ENCODE measurements at places on chromosomes 1 and 21.

GRCh38 chr1:231340328-231341013, 2.4 kb downstream of the SPRTN start:
- no peak for DNase-seq

DNA sequence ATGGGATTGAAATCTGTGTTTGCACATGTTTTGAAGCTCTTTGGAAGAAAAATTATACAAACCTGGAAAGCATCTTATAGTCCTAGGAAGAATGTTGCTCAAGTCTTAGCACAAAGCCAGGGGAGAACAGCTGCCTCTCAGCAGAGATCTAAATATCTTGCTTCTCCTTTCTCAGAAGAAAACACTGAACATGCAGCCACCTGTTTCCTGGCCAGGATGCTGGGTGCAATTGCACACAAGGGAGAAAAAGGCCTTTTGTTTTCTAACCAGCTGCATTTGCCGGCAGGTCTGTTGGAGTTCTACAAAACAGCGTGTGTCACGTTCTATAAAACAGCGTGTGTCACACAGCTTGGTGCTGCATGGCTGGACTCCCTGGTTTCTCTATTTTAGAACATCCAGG, 259.6 kb upstream of the PLD5 start:
- no peak for DNase-seq

DNA sequence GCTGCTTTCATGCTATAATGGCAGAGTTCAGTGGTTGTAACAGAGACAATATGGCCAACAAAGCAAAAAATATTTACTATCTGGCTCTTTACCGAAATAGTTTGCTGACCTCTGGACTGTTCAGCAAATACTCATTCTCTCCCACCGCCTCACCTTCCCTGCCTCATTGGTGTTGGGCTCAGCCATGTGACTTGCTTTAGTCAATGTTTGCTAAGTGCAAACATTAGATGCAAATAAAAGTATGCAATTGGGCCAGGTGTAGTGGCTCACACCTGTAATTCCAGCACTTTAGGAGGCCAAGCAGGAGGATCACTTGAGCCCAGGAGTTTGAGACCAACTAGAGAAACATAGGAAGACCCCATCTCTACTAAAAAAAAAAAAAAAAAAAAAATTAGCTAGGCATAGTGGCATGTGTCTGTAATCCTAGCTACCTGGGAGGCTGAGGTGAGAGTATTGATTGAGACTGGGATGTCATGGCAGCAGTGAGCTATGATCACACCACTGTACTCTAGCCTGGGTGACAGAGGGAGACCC, 55.1 kb downstream of the RPL5 start:
- DNase-seq = no peak

GRCh38 chr1:204308023-204308628, 51.6 kb downstream of the PLEKHA6 start:
- no peak for DNase-seq

GRCh38 chr1:203682473-203683383, 56.1 kb downstream of the ATP2B4 start:
- no peak for DNase-seq

GRCh38 chr1:231951374-231951773, 324.8 kb downstream of the DISC1 start:
- no peak for DNase-seq

- DNase-seq = no peak
Observed at GRCh38 chr1:48462716-48463302, 9.2 kb downstream of the SPATA6 start.

- DNase-seq = no peak
Observed at GRCh38 chr21:39004634-39005501, 178.4 kb downstream of the PSMG1 start.

GRCh38 chr1:36008546-36009197, 75.2 kb upstream of the TEKT2 start:
- no peak for DNase-seq

DNA sequence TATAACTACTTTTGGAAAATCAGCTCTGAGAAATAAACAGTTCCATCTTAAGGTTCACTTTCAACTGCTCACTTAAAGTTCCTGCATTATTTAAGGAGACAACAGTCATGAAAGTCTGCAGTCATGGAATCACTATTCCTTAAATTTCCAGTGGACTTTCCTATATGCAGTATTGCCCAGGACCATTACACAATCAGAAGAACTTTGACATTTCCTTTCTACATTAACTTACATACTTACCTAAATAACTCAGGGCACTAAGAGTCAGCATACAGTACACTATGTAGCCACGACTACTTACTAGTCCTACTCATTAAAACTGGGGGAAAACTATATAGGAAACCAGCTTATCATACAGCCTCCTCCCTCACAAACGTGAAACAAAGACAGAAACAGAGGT, 220.1 kb downstream of the SLC45A1 start:
- no peak for DNase-seq

DNA sequence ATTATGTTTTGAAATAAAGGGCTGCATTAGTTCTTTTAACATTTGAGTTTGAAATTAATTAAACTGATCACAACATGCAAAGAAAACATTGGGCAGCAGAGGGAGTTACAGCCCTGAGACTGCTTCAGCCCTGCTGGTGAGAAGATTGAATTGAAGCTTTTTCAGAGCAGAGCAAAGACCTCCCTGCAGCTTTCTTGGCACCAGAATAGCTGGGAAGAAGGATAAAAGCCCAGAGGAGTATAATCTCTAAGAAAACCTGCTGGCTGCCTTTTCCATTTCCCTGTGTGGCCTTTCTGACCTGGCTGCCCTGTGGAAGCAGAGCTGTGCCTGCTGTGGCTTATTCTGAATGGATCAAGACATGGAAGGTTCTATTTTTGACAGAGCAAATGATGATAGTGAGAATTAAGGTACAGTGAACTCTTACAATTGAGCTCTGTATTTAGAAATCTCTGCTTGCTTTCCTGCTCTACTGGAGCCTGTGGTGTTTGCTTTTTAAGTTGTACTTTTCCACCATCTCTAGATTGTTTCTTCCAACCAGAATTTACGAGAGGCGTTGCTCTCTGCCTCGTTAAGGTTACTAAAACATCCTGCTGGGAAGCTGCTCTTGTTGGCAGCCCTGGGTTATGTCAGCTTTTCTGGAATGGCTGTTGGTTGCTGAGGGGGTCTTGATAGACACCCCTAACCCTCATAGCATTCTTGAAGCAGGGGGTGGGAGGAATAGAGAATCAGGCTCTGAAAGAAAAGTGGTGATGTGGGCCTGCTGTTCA, 9.9 kb downstream of the SNRPE start:
- DNase-seq = peak; percentile 26

DNA sequence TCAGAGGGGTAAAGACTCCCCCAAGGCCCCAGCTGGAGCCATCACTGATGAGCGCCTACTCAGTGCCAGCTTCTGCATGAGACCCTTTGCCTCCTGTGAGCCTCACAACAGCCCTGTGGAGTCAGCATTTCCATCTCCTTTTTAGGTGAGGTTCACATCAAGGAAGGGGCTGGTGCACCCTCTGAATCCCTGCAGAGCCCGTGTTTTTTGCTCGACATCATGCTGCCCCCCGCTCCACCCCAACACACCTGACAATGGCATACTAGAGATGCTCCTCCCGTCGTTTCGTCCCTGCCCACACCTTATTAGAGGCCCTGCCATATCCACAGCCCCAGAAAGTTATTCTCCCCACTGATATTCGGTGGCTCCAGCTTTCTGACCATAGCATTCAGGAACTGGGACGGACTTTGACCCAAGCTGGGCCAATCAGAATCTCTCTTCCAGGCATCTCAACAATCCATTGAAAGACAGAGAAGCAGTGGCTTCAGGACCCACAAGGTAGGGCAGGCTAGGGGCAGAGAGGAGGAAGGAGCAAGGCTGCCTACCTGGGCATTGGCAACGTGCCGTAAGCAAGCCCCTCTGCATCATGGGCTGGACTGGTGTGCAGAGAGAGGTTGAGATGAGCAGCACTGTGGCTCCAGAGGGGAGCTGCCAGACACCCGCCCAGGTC, 32.7 kb downstream of the EPHA10 start:
- DNase-seq = no peak

DNA sequence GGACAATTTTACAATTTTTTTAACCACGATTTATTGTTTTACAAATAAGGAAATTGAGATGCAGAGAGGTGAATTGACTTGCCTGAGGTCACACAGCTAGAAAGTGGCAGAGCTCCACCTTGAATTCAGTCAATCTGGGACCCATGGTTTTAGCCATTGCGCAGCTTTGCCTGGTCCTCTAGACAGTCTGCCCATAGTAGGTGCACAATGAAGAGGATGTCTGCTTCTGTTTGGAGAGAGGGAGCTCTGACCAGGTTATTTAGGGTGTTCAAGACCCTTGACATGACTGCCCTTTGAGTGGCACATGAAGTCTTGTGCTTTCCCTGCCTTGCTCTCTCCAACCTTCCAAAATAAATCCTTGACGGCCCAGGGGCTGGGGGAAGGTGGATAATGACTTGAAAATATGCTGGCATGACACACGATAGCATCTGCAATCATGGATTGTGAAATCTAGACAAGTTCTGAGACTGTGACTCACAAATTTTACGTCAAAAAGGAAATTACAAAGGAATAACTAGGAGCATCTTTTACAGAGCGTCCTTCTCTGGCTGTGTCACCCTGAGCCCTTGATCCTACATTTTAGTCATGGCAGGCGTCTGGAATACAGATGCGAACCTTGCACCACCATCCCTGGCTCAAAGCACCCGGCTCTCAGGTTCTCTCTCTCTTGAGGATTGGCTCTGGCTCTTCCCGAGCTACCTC, 26.2 kb upstream of the ID3 start:
- DNase-seq = no peak

- DNase-seq = no peak
Observed at GRCh38 chr1:2258996-2259395, 30.9 kb downstream of the SKI start.

DNA sequence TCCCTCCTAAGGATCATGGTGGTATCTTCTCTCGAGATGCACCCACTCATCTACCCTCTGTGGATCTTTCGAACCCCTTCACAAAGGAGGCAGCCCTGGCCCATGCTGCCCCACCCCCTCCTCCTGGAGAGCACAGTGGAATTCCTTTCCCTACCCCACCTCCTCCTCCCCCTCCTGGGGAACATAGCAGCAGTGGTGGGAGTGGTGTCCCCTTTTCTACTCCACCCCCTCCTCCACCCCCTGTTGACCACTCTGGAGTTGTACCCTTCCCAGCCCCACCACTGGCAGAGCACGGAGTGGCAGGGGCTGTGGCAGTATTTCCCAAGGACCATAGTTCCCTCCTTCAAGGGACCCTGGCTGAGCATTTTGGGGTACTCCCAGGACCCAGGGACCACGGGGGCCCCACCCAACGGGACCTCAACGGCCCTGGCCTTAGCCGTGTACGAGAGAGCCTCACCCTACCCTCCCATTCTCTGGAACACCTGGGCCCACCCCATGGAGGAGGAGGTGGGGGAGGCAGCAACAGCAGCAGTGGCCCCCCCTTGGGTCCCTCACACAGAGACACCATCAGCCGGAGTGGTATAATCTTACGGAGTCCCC, 14.5 kb upstream of the TARS2 start:
- no peak for DNase-seq

DNA sequence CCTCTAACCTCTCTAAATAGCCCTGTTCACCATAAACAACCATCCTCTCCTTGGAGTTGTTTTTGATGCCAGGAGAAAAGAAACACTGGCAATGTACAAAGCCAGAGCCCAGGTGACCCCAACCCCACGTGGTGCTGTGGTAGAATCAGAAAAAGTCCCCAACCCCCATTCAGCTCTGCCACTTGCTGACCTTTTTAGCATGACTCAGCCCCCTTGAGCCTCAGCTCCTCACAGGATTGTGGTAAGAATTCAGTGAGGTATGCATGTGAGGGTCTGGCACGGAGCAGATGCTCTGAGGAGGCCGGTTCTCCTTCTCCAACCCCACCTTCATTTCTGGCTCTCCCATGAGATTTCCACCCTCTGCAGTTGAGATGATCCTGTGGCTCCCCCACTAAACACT, 11.1 kb upstream of the CHI3L1 start:
- no peak for DNase-seq

DNA sequence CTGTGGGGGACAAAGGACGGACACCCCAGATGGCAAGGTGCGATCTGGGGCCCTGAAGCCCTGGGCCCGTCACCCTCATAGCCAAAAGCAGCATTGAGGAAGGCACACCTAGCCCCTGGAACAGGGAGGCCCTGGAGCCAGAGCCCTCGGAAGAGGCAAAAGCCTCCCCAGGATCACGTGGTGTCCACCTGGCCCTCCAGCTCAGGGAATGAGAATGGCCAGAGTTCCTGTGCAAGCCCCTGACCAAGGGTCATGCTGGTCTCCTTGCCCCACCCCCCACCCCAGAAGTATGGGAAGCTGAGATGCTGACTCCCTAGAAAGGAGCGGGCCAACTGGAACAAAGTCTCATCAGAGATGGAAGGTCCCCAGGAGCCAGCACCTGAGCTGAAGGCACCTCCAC, 1.0 kb upstream of the PDZK1IP1 start:
- DNase-seq = no peak

DNA sequence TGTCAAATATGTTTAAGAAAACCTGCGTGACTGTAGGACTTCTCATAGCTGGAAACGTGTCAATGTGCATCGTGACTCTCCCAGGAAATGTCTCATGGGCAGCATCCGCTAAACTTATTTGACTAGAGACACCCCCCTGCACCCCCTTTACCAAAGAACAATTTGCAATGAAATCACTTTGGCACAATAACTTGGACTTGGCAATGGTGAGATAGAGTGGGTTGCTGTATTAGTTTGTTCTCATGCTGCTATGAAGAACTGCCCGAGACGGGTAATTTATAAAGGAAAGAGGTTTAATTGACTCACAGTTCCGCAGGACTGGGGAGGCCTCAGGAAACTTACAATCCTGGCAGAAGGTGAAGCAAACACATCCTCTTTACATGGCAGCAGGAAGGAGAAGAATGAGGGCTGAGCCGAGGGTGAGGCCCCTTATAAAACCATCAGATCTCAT, 13.8 kb downstream of the CLDN14 start:
- DNase-seq = no peak

- no peak for DNase-seq
Observed at GRCh38 chr1:35567947-35568558, 5.1 kb upstream of the TFAP2E start.

DNA sequence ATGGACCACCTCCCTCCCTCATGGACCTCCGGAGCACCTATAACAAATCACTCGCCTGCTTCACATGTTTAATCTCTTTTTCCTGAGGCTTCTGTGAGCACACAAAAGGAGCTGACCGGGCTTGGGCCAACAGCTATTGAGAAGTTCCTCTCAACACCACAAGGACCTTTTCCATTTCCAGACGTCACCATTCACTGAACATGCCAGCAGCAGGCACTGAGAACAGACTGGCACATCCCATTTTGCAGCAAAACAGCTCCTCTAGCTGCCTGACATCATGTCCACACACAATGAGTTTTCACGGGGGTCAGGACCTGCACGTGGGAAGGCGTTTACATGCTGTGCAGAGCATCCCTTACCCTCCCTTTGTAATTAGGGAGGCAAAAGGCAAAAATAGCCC, 11.0 kb downstream of the SUSD4 start:
- no peak for DNase-seq

Data from GM12891 (cell line).